ENCODE measurements at places on chromosomes 13 and 19. TPM values are rescaled to one million over a fixed set of nuclear protein-coding genes. Genes with fewer than 3 reads are reported as not detected.

APLP1 gene
- total RNA-seq, result 13.9 TPM

CD33 gene
- total RNA-seq, result not detected

- no peaks in the 10 kb centered on the region for H3K36me3 ChIP-seq
- H3K27me3 ChIP-seq, result no peaks in the 10 kb centered on the region
Measured at GRCh38 chr13:94009701-94010100, 469.8 kb downstream of the DCT start.

GRCh38 chr13:96822895-96823294 lies 171.4 kb downstream of the OXGR1 start:
- no peak overlapping the region for H3K27ac ChIP-seq
- H3K4me1 ChIP-seq, result no peaks in the 10 kb centered on the region
- no peaks in the 10 kb centered on the region for H3K36me3 ChIP-seq
- H3K27me3 ChIP-seq, result no peaks in the 10 kb centered on the region
- H3K4me3 ChIP-seq, result no peak overlapping the region
- DNase-seq, result peak; percentile 24

DNA sequence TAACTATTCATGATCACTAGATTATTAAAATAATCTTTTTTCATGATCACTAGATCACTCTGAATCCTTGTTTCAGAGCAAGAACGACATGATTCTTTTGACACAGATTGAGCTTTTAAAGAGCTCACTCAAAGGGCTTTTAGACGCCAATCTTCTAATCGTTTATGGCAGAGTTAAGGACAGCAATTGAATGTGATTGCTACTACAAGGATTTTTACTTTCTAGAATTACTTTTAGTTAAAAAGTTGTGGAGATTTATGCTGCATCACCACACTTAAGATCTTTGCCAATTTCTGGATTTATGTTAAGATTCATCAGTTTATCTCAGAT lies 1.3 kb downstream of the EXOSC8 start:
- H3K27ac ChIP-seq, result peak overlapping the region; percentile 99
- no peaks in the 10 kb centered on the region for H3K27me3 ChIP-seq
- H3K4me3 ChIP-seq, result peak overlapping the region; percentile 69
- H3K4me1 ChIP-seq, result peaks cover 21% of the 10 kb centered on the region
- DNase-seq, result no peak

GRCh38 chr13:49305792-49306425 lies 58.2 kb downstream of the CDADC1 start:
- DNase-seq, result no peak
- H3K4me1 ChIP-seq, result no peaks in the 10 kb centered on the region
- no peak overlapping the region for H3K4me3 ChIP-seq
- no peaks in the 10 kb centered on the region for H3K27me3 ChIP-seq

CEACAM20 gene
- 0.15 TPM for total RNA-seq

- DNase-seq, result no peak
- H3K27ac ChIP-seq, result no peak overlapping the region
- H3K27me3 ChIP-seq, result no peaks in the 10 kb centered on the region
Measured at GRCh38 chr13:20848203-20848602, 54.3 kb downstream of the XPO4 start.

- H3K27me3 ChIP-seq, result no peaks in the 10 kb centered on the region
- no peaks in the 10 kb centered on the region for H3K4me1 ChIP-seq
- H3K27ac ChIP-seq, result no peak overlapping the region
- no peak for DNase-seq
- H3K4me3 ChIP-seq, result no peak overlapping the region
Measured at GRCh38 chr19:12272386-12272785, 22.3 kb downstream of the ZNF44 start.

RPS28 gene
- total RNA-seq, result 1,324 TPM

GRCh38 chr19:19554074-19555023 lies 16.3 kb downstream of the CILP2 start:
- no peak overlapping the region for H3K27ac ChIP-seq
- peak; percentile 61 for DNase-seq
- no peak overlapping the region for H3K4me3 ChIP-seq

CLEC17A gene
- total RNA-seq, result not detected

GRCh38 chr13:75804605-75805004 lies 168.5 kb downstream of the LMO7 start:
- no peak for DNase-seq
- H3K27ac ChIP-seq, result no peak overlapping the region
- no peaks in the 10 kb centered on the region for H3K27me3 ChIP-seq

ZNF175 gene
- total RNA-seq, result 10.4 TPM

- peaks cover 5% of the 10 kb centered on the region for H3K4me1 ChIP-seq
- peak; percentile 61 for DNase-seq
- peaks cover 66% of the 10 kb centered on the region for H3K36me3 ChIP-seq
- peak overlapping the region; percentile 82 for H3K4me3 ChIP-seq
- no peaks in the 10 kb centered on the region for H3K27me3 ChIP-seq
Measured at GRCh38 chr13:109782823-109783431, 3.5 kb downstream of the IRS2 start.

DNA sequence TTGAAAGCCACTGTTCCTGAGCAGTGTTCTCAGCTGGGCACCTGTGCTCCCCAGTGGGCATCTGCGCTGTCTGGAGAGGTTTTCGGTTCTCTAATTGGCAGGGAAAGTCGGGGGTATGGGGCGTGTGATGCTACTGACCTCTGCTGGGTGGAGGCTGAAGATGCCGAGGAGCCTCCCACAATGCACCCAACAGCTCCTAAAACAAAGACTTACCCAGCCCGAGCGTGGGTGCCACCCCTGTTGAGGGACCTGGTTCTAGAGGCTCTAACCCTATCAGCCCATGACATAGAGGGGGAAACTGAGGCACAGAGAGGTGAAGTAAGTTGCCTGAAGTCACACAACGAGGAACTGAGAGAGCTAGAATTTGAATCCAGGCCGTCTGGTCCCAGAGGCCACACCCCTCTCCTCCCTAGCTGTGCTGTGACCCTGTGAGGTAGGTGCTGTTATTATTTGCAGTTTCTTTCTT lies 2.3 kb downstream of the SPACA4 start:
- no peaks in the 10 kb centered on the region for H3K4me1 ChIP-seq
- DNase-seq, result peak; percentile 69
- no peaks in the 10 kb centered on the region for H3K36me3 ChIP-seq
- H3K27ac ChIP-seq, result no peak overlapping the region
- H3K27me3 ChIP-seq, result no peaks in the 10 kb centered on the region
- H3K4me3 ChIP-seq, result no peak overlapping the region

GRCh38 chr19:13984875-13985741 lies 21.0 kb downstream of the RFX1 start:
- H3K27ac ChIP-seq, result peak overlapping the region; percentile 79
- peaks cover 23% of the 10 kb centered on the region for H3K4me1 ChIP-seq
- H3K4me3 ChIP-seq, result no peak overlapping the region

- H3K27ac ChIP-seq, result no peak overlapping the region
- H3K4me3 ChIP-seq, result no peak overlapping the region
- no peak for DNase-seq
- peaks cover 8% of the 10 kb centered on the region for H3K4me1 ChIP-seq
Measured at GRCh38 chr19:18460900-18461299, 23.0 kb upstream of the ISYNA1 start.

FLT3 gene
- total RNA-seq, result 0.15 TPM

DNA sequence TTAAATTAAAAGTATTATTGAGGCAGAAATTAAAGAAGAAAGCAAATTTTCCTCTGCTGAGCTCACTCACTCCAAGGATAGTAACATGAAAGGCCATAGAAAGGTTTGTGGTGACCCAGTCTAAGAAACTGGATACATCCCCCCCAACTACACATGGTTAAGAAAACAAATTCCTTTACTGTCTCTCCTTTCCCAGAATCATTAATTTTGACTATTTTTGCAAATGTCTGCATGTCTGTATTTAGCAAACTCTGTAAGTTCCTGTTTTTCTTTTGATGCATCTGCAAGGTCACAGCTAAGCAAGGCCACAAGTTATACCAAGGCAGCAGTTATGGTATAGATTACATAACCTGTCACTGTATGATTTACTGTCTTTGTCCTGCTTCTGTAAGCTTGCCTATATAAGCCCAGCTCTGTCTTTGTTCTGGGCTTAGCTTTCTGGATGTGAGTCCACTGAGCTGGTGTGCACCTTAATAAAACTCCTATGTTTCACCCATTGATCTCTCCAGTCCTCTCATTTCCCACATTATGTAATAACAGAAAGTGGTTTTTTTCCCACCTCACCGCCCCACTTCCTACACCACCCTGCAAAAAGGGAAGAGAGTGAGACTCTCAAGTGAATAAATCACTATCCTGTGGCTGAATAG lies 8.5 kb upstream of the ZNF83 start:
- no peaks in the 10 kb centered on the region for H3K4me1 ChIP-seq
- H3K27ac ChIP-seq, result no peak overlapping the region
- H3K4me3 ChIP-seq, result no peak overlapping the region
- no peaks in the 10 kb centered on the region for H3K27me3 ChIP-seq
- H3K36me3 ChIP-seq, result peaks cover 3% of the 10 kb centered on the region

ZNF682 gene
- not detected for total RNA-seq

ZNF541 gene
- not detected for total RNA-seq

DNA sequence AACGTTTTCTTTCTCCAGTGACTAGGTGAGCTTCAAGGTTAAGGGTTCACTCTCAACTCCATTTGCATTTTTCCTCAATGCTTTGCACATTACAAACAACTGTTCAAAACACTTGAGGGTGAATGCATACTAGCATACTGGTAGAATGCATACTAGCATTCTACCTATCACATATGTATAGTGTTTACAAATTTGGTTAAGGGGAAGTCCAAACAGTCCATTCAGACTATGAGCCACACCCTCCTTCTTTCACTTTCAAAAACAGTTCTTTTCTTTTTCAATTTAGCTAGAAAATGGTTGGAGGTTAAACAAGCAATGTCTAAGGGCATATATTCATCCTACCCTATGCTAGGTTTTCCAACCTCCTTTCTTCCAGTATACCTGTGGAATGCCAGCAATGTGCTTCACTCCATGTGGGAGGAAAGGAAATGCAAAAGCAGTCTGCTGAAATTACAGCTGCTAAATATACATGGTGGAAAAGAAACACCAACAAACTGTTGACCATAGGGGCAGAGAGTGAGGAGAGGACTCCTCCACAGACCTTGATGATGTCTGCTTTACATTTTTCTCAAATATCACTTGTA lies 102.6 kb downstream of the DOCK9 start:
- H3K4me1 ChIP-seq, result no peaks in the 10 kb centered on the region
